ENCODE measurements at places on chromosomes 2 and 18. TPM values are rescaled to one million over a fixed set of nuclear protein-coding genes. Genes with fewer than 3 reads are reported as not detected.

CCDC150 gene
- total RNA-seq = 0.97 TPM

SPR gene
- 53.9 TPM for total RNA-seq

DNA sequence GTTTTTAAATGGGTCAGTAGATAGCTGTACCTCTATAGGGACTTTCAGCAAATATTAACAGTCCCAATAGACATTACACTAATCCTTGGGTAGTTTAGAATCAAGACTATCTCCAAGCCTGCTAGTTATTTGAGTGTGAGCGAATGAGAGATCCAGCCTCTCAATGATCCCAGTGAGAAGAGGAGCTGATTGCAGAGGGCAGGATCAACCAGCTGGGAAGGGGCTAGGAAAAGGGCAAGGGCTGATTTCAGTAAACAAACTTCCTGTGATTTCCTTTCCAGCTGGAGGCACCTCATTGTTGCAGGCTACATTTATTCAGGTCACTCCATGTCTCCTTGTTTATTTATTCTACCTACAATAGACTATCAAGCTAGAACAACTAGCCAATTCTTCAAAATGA, 84.1 kb upstream of the CTNNA2 start:
- no peak for DNase-seq

GRCh38 chr18:51383711-51384110, 186.2 kb upstream of the MEX3C start:
- no peak for DNase-seq

GRCh38 chr2:153077311-153077710, 358.9 kb downstream of the ARL6IP6 start:
- no peak for DNase-seq

- peak; percentile 75 for DNase-seq
Observed at GRCh38 chr2:24873619-24874018, 46.4 kb downstream of the ADCY3 start.

DNA sequence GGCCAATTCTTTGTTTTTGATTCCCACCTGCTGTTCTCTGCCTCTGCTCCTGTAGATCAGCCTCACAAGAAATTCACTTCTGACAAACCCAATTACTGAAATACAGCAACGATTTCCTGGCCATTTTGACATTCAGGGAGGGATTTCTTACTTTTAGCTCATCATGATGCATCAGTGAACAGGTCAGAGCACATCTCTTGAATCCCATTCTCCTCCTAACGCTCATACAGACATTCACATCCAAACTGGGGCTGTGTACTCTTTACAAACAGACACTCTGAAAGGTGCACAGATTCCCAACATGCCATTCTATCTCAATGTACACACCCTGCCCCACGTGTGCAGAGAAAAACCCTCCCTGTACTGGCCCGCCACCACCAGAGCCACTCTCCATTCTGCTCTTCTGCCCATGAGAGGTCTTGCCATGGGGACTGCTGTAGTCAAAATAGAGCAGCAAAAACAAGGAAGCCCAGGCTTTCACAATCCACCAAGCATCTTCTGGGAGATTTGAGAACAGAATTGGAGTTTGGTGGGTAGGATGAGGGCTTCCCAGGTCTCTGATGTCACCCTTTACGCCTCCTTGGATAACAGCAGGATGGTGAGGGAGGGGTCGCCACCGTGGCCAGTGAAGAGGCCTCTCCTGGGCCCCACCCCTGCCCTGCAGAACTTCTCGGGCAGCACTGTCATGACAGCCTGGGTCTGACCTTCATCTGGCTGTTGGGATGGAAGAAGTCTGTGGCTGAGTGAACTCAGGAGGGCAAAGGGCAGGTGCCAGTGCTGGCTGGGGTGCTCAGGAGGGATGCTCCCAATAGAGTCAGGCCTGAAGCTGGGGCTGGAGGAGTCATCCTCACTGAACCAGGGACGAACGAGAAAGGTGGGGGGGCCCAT, 41.9 kb upstream of the ZFP36L2 start:
- peak; percentile 46 for DNase-seq

DNA sequence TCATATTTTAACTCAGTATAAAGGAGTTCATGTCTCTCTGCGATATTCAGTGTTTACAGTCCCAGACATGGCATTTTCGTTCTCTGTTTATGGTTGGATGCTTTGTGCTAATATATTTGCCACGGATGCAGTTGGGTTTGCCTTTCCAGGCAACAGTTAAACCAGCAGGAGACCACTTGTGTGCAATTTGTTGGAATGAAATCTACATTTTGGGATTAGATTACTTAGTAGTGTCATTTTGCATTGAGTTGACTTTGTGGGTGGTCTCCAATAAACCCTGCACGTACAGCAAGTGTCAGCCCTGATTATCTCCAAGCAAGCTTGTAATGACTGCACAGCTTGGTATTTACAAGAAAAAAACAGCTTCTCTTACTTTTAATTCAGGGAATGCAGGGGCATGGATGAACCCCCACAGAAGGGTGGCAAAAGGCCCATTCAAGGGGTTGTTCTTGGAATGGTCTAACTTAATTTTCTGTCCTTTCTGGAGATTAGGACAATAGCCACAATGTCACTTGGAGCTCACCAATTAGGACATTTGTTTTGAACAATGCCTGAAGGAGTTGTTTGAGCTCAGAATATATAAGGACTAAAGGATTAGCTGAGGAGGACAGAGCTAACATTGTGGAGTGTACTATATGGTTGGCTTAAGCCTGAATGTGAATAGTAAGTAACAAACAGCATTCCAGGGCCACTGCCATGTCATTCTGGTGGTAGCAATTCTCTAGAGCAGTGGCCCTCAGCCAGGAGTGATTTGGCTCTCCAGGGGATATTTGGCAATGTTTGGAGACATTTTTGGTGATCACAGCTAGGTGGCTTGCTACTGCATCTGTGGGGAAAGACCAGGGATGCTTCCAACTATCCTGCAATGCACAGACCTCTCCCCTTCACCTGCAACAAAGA, 121.5 kb downstream of the SLC4A3 start:
- DNase-seq = no peak

ARHGAP25 gene
- 7.3 TPM for total RNA-seq

DNA sequence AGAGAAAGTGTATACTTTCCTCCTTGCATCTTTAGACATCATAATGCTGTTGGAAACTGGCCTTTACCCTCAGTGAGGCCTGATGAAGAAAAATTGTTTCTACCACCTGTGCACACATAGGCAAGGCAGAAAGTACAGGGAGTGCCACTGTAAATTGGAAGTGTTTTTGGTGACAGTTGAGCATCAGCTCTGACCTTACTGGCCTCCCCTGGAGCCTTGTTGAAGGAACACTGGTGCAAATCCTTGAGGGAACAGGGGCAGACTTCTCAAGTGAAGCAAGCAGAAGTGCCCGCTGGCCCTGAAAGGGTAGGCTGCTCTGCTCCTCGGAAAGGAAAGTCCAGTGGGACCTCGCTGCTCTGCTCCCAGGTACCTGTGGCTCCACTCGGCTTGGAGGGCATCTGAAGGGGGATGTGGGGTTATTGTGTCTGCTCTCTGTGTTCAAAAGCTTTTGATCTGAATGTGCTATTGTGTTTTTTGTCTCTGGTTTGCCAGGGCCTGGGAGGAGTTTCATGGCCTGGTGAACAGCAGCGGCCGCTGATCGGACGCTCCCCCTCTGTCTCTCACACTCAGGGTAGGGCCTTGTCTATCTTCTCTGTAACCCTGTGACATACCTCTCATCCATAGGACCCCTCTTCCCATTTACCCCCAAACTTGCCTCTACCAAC, 23.4 kb downstream of the EIF4E2 start:
- no peak for DNase-seq

CCL20 gene
- total RNA-seq = not detected

SERPINB4 gene
- not detected for total RNA-seq

DNA sequence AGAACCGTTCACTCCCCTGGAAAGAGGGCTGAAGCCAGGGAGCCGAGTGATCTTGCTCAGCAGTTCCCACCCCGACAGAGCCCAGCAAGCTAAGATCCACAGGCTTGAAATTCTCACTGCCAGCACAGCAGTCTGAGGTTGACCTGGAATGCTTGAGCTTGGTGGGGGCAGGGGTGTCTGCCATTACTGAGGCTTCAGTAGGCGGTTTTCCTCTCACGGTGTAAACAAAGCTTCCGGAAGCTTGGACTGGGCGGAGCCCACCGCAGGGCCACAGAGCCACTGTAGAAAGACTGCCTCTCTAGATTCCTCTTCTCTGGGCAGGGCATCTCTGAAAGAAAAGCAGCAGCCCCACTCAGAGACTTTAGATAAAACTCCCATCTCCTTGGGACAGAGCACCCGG, 180.8 kb downstream of the WDR7 start:
- no peak for DNase-seq

DNA sequence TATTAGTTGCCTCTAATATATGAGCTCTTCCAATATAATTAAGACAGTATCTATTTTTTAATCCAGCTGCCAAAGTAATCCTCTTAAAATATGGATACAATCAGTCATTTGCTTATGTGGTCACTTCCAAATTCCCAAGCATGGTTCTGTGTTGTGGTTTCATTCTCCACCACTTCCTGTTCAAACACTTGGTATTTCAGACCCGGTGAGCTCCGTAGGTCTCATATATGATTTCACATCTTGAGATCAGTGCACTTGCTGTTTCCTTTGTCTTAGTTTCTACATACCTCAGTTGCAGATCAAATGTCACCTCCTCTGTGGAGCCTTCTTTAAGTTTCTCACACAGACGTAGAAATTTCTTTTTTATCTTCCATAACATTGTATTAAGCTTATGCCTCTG, 254.2 kb downstream of the KCNS3 start:
- DNase-seq = no peak

CNDP1 gene
- total RNA-seq = not detected

DNA sequence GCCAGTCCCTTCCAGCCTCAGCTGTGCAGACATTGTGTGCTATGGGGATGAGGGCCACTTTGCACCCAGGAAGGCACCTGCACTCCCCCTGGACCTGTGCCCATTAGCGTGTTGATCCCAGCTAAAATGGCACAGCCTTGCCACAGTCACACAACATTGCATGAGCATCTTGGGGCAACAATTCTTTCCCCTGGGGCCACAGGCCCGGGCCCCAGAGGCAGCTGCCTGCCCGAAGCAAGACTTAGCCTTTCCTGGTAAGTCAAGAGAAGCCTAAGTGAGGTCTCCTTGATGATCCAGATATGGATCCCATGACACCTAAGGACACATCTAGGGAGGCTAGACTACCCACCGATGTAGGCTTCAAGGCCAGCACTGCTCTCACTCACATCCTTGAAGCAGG, 202.1 kb downstream of the BCL11A start:
- DNase-seq = no peak

DNA sequence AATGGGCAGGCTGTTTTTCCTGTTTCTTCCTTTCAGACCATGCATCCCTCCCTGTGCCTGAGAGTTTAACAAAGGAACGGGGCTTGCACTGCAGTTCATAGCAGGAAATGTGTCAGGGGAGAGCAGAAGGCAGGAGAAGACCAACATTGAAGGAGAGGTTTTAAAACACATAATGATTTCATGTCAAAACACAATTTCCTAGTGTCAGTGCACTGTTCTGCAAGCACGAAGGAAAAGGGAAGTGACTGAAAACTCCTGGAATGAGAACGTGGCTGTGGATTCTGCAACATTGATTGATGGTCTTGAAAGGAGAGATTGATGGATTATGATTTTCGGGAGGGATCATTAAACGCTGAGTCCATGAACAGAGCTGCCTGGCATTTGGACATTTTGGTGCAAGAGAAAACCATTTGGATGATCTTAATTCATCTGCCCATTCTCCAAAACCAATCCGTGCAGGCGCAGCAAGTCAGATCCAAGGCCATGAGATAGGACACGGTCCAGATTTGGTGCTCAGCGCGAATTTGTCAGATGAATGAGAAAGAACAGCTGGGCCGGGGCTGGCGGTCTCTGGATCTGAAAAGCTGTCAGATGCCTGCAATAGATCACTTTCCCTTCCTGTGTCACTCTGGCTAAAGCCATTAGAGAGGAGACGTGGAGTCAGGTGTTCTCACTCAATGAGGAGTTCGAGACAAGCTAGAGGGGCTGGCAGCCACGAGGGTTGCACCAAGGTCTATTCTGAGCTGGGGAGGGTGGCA, 38.4 kb downstream of the C1QL2 start:
- no peak for DNase-seq

DNA sequence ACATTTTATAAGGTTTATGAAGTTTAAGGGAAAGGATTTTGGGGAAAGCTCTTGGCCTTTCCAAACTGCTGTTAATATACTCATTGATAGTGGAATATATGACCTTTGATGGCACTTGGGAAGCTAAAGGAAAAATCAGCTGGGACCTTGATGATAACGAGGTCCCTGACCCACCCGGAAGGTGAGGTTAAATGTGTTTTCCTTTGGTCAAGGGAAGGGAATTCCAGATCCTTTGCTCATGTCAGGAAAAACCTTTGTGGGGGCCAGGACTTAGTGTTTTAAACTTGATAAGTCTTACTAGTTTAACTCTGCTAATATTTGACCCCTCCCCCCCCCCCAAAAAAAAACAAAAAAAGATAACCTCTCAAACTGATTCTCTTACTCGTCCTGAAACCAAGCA, 50.7 kb downstream of the CRIM1 start:
- no peak for DNase-seq

CENPA gene
- total RNA-seq = 0.51 TPM

MYO1B gene
- total RNA-seq = 16.8 TPM

All from Right ventricle myocardium superior (tissue), 1 donor.